ENCODE measurements at places on chromosomes 11 and 22. TPM values are rescaled to one million over a fixed set of nuclear protein-coding genes. Genes with fewer than 3 reads are reported as not detected.

- peaks cover 61% of the 10 kb centered on the region for H3K36me3 ChIP-seq
- H3K4me3 ChIP-seq = no peak overlapping the region
- ATAC-seq = peak; percentile 52
- no peak overlapping the region for H3K27ac ChIP-seq
Measured at GRCh38 chr11:78564490-78565467, 9.9 kb downstream of the NARS2 start.

DNA sequence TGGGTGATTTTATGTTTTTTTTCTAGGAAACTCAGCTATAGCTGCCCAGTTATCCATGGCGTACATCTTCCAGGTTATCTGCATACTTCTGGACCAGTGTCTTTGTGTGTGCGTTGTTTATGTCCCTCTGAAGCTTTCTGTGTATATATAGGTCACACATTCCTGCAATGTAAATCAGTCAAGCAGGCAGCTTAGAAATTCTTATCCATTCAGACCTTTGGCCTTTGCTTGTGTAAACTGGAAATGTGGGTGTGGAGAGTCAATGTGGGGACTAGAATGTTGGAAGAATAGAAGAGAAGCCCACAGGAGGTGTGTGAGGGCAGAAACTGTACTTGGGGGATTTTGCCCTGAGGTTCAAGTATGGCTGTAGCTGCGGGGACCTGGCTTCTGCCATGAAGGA lies 51.7 kb downstream of the BARX2 start:
- H3K4me1 ChIP-seq = no peaks in the 10 kb centered on the region
- no peaks in the 10 kb centered on the region for H3K36me3 ChIP-seq
- H3K27me3 ChIP-seq = peaks cover 11% of the 10 kb centered on the region
- H3K27ac ChIP-seq = no peak overlapping the region
- ATAC-seq = no peak

The TRIM3 gene
- total RNA-seq = 10.7 TPM

GRCh38 chr11:131483453-131483852 lies 113.0 kb downstream of the NTM start:
- no peak overlapping the region for H3K4me3 ChIP-seq
- no peak overlapping the region for H3K27ac ChIP-seq
- no peaks in the 10 kb centered on the region for H3K36me3 ChIP-seq
- no peaks in the 10 kb centered on the region for H3K4me1 ChIP-seq
- no peak for ATAC-seq

DNA sequence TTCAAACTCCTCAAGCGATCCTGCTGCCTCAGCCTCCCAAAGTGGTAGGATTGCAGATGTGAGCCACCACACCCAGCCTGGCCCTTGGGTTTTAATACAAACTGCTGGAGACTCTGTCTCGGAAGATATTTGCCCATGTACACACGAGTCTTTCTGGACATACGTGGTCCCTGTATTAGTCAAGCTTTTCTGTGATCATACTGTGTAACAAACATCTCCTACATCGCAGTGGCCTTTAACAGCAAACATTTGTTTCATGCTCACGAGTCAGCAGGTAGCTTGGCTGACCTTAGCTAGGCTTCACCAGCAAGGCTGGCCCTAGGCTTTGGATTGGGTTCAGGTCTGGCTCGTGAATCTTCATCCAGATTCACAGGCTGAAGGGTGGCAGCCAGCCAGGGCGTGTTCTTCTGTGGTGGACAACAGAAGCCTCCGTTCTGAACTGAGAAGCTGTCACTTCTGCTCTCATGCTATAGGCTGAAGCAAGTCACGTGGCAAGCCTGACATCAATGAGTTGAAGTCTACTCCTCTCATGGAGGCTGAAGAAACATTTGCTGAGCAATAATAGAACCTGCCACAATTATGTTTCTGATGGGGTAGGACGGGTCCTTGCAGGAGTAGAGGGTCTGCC lies 8.8 kb downstream of the KIAA1671 start:
- ATAC-seq = no peak
- no peaks in the 10 kb centered on the region for H3K4me1 ChIP-seq
- H3K36me3 ChIP-seq = no peaks in the 10 kb centered on the region
- H3K4me3 ChIP-seq = no peak overlapping the region
- peaks cover under 1% of the 10 kb centered on the region for H3K27me3 ChIP-seq
- H3K27ac ChIP-seq = no peak overlapping the region

The FAM180B gene
- total RNA-seq = not detected

The OR51B4 gene
- not detected for total RNA-seq

DNA sequence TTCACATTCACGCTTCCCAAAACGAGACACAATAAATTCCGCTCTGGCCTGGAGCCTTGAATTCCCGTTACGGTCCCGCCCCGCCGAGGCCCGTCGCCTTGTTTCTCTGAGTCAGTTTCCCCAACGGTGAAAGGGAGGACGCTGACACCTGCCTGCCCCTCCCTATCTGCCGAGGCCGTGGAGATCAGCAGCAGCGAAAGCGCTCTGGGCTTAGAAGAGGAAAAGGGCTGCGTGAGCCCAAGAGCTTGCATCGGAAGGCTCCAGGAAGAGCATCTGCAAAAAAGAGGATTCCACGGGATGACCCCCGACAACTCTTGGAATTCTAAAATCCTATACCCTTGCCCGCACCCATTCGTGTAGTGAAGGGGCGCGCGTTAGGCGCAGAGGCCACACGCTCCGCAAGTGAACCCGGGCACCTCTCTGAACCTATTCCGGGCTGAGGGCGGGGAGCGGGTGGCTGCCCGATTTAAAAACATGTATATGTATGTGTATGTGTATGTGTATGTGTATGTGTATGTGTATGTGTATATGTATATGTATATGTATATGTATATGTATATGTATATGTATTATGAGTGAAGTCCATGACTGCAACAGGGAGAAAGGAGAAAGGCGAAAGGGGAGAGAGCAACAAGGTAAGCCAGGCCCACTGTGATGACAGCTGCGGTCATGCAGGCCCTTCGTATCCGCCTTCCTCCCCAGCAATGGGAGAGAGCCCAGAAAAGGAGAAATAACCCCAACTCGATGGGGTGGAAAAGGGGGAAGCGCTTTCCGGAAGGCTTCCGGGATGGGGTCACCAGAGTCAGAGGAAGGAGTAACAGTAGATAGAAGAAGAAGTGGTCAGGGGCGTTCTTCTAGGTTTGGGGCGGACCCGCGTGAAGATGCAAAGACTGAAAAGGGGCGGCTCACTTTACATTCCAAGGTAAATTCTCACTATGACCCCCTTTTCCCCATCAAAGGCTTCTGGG lies 948 bp upstream of the MRTFA start:
- peak overlapping the region; percentile 93 for H3K27ac ChIP-seq
- no peaks in the 10 kb centered on the region for H3K27me3 ChIP-seq
- peak overlapping the region; percentile 89 for H3K4me3 ChIP-seq
- no peaks in the 10 kb centered on the region for H3K36me3 ChIP-seq

DNA sequence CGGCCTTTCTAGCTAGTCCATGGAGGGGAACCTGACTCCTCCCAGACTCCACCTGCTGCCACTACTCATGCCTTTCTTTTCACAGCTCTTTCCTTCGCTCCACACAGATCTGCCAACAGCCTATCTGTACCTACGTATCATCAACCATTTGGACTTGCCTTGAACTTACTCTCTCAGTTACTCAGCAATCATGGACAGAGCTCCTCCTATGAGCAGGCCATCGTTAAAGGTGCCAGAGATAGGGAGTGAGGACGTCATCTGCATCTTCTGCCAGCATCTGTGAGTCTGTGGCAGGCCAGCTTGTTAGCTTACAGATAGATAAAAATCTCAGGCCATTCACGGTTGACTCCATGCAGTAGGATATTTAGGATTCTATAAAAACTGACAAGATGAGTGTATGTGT lies 162.9 kb upstream of the ZBED5 start:
- no peaks in the 10 kb centered on the region for H3K4me1 ChIP-seq
- no peaks in the 10 kb centered on the region for H3K27me3 ChIP-seq
- no peaks in the 10 kb centered on the region for H3K36me3 ChIP-seq

DNA sequence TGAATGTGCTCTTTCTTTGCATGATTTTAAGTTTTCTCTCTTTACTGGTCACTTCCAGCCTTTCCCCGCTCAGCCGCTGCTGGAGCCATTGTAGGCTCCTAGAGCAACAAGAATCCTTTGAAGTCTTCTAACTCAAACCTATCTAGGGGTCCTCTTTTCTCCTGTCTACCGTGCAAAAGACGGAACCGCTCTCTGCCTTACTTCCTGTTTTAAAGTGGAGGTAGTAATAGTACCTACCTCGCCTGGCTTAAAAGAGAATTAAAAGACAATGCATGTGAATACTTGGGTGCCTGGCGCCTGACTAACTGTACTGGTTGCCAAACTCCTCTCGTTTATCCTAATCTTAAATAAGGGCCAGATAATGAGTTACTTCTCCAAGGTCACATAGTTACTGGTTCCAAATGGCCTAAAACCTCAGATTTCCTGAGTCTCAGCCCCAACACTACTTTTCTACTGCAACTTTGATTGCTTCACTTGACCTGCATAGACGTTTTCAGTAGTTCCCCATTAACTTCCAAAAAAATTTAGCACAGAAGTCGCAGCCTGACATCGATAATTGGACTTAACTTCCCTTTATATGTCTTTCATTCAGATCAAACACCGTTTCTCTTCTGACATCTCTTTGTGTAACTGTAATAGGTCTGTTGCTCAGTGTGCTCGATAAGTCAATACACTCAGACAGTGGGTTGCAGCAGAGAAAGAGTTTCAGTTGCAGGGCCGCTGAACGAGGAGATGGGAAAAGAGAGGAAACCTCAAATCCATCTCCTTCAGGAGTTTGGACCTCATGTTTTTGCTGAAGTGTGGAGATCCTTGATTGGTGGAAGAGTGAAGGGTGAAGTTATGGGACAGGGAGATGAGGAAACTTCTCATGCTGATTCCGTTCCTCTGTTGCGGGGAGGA lies 891 bp downstream of the SAMM50 start:
- ATAC-seq = no peak
- peak overlapping the region; percentile 95 for H3K27ac ChIP-seq
- peak overlapping the region; percentile 94 for H3K4me3 ChIP-seq
- H3K4me1 ChIP-seq = peaks cover 22% of the 10 kb centered on the region
- H3K36me3 ChIP-seq = peaks cover 26% of the 10 kb centered on the region
- no peaks in the 10 kb centered on the region for H3K27me3 ChIP-seq

DNA sequence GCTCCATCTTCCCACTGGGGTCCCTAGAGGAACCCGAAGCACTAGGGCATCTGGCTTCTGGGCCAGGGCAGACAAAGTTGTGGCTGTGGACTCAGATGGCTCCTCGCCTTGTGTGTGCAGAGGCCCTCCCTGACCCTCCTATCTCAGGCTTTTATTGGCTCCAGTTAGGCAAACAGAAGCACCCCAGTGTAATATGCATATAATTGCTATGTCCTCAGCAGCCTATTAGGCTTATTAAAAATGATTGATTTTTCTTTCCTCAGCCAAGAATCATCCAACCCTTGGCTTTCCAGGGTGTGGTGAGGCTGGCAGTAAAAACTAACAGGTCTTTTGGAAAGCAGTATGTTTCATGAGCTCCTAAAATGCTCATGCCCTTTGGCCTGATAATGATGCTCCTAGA lies 22.3 kb downstream of the UPB1 start:
- peaks cover 4% of the 10 kb centered on the region for H3K27me3 ChIP-seq
- H3K4me1 ChIP-seq = no peaks in the 10 kb centered on the region
- no peaks in the 10 kb centered on the region for H3K36me3 ChIP-seq

GRCh38 chr22:27558658-27559371 lies 242.7 kb downstream of the MN1 start:
- ATAC-seq = no peak
- no peak overlapping the region for H3K4me3 ChIP-seq
- H3K4me1 ChIP-seq = no peaks in the 10 kb centered on the region
- peaks cover 8% of the 10 kb centered on the region for H3K27me3 ChIP-seq
- no peaks in the 10 kb centered on the region for H3K36me3 ChIP-seq

The SLC5A12 gene
- not detected for total RNA-seq

The GLYAT gene
- not detected for total RNA-seq

GRCh38 chr22:37957232-37957631 lies 3.7 kb downstream of the POLR2F start:
- no peak for ATAC-seq
- H3K27ac ChIP-seq = no peak overlapping the region
- peaks cover 13% of the 10 kb centered on the region for H3K4me1 ChIP-seq
- peaks cover 82% of the 10 kb centered on the region for H3K36me3 ChIP-seq

DNA sequence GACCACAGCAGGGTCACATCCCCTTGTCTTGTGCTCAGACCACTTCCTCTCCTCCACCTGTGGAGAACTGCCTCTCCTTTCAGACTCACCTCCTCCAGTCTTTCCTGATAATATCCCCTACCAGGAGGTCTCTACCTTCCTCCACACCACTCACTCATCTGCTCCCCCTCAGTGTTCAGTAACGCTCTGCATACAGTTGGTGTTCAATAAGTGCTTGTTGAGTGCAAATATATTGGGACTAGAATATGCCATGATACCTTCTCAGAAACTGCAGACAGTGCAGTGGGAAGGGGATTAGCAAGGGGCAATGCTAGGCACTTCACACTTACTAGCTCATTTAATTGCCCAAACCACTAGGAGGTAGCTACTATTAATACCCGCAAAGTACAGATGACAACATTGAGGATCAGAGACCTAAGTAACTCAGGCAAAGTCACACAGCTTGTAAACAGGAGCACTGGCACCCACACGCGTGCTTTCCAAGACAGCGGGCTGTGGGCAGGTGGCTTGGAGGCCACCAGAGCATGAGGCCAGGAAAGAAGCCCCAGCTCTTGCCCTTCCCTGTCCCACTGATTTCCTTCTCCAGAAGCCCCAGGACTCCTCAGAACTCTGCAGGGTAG lies 8.1 kb upstream of the PDE2A start:
- H3K4me3 ChIP-seq = no peak overlapping the region
- peaks cover 13% of the 10 kb centered on the region for H3K4me1 ChIP-seq
- no peak overlapping the region for H3K27ac ChIP-seq
- no peak for ATAC-seq
- H3K36me3 ChIP-seq = peaks cover 36% of the 10 kb centered on the region

- peaks cover 14% of the 10 kb centered on the region for H3K27me3 ChIP-seq
- no peak overlapping the region for H3K27ac ChIP-seq
- H3K4me1 ChIP-seq = no peaks in the 10 kb centered on the region
- H3K4me3 ChIP-seq = no peak overlapping the region
- H3K36me3 ChIP-seq = no peaks in the 10 kb centered on the region
- no peak for ATAC-seq
Measured at GRCh38 chr22:25658633-25659032, 83.4 kb upstream of the MYO18B start.

GRCh38 chr22:19903031-19903430 lies 38.5 kb upstream of the COMT start:
- no peaks in the 10 kb centered on the region for H3K36me3 ChIP-seq
- H3K4me1 ChIP-seq = no peaks in the 10 kb centered on the region
- H3K27ac ChIP-seq = no peak overlapping the region
- no peak overlapping the region for H3K4me3 ChIP-seq

- H3K4me3 ChIP-seq = no peak overlapping the region
- H3K27ac ChIP-seq = no peak overlapping the region
- ATAC-seq = no peak
- H3K27me3 ChIP-seq = peaks cover 4% of the 10 kb centered on the region
- H3K4me1 ChIP-seq = no peaks in the 10 kb centered on the region
Measured at GRCh38 chr11:8239536-8240228, 24.0 kb downstream of the LMO1 start.

Data from activated T-helper 17 cell treated with anti-CD3 and anti-CD28 coated beads, Interleukin-2, amount 50 U/mL, for 72 hours (primary cell).